NCI-H2081 treated with DMSO at 0.1 percent for 48 hours (cell line): ENCODE measurements at places on chromosomes 4 and X.

DNA sequence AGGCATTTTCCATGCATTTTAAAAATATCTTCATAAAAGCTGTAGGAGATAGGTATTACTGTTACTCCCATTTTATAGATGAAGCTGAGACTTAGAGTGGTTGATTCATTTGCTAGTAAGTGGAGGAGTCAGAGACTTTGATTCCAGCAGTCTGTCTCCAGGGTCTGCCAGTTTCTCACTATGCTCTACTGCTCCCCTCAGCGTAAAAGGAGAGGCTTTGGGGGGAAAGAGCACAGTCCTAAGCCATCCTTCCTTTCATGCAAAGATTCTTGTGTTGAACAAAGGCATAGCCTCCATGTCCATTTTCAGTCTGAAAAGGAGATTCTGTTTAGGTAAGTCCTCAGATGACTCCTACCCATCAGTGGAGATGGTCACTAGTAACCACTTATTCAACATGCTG is 117.7 kb upstream of the TMEM150C start:
- DNase-seq = no peak

DNA sequence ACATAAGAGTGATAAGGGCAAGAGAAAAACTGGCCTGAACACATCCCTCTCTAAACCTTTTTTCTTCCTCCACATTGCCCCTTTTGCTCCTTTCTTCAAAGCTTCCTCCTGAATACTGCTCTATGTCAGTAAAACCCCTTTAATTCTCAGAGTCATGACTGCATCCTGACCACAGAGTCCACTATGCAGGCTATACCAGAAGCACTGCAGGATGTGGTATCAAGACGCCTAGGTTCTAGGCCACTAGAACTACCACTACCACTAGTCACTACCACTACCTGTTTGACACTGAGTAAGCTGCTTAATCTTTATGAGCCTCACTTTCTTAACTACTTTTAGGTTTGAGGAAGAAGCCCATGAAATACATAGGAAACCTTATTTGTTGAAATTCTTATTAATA is 38.7 kb downstream of the ARHGEF9 start:
- no peak for DNase-seq

- DNase-seq = no peak
Observed at GRCh38 chr4:140223056-140223810, 69.2 kb upstream of the MAML3 start.

GRCh38 chr4:37889849-37890800 is 759 bp upstream of the TBC1D1 start:
- no peak for DNase-seq

DNA sequence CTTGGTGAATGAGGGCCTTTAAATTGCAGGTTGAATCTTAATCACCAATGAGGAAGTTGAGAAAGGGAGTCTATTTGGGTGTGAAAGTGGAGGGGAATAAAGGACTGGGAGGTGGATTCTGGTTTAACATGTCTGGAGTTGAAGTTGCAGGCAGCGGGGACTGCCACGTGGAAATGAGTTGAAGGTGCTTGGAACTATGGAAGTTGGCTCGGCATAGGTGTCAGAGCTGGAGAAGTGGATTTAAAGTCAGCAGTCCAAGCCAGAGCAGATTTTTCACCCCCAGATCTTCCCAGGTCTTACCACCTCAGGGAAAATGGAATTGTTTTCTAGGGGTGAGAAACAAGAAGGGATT is 44.9 kb downstream of the TIGD4 start:
- DNase-seq = no peak

GRCh38 chr4:118281611-118282442 is 71.0 kb downstream of the PRSS12 start:
- DNase-seq = no peak

- no peak for DNase-seq
Observed at GRCh38 chr4:137981277-137981676, 260.9 kb downstream of the SLC7A11 start.

GRCh38 chrX:27675493-27675892 is 85.3 kb downstream of the DCAF8L2 start:
- no peak for DNase-seq

- no peak for DNase-seq
Observed at GRCh38 chr4:53432528-53433424, 55.3 kb downstream of the FIP1L1 start.

- no peak for DNase-seq
Observed at GRCh38 chrX:973010-973632, 239.3 kb downstream of the CRLF2 start.

DNA sequence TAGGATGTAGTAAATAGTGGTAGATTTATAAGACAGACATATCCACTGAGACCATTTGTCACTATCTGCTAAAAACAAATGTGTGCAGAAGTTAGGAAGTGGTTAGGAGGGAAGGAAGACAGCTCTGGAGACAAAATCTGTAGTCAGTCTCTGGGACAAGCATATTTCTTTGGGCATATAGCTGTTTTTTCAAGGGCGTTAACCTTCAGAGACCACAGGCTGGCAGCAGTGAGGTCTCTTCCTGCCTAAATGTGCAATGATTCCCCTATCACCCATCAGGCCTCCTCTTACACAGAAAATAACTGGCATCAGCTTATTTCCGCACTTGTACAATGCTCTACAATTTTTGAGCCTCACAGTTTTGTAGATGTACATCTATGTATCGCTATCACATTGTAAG is 6.5 kb downstream of the TMEM150C start:
- no peak for DNase-seq

DNA sequence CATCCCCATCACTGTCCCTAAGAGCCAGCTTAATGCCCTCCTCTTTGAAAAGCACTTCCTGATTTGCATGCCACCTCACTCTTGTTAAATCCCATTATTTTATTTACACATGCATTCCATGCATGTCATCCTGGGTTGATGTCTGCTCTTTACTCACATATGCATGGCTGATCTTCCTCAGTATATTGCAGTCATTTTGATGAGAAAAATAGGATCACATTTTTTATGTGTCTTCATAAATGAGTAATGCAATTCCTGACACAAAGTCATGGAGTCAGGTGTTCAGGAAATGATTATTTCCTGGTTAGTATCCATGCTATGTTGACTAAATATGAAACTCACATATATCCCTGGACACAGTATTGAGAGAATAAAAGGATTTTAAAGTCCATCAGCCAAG is 204.7 kb downstream of the SLIT2 start:
- no peak for DNase-seq

DNA sequence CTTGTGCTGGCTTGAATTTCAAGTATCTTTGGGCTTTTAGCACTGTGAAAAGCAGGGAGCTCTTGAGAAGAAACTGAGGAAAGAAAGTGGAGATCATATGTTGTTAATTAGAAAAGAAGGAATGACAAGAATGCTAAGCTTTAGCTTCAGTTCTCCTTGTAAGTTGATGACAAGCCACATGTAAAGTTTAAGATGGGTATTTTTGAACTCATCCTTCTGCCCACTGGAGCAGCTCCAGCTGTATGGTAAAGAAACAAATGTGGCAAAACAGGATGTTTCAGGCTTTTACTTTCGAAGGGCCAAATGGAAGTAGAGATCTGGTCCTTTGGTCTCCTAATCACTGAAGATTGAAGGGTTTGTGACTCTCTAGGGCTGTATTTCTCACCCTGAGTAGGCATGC is 137.8 kb downstream of the GUCY2F start:
- no peak for DNase-seq

- no peak for DNase-seq
Observed at GRCh38 chrX:47380268-47380667, 9.9 kb downstream of the ZNF157 start.

- DNase-seq = no peak
Observed at GRCh38 chrX:19403696-19404095, 60.0 kb downstream of the PDHA1 start.

DNA sequence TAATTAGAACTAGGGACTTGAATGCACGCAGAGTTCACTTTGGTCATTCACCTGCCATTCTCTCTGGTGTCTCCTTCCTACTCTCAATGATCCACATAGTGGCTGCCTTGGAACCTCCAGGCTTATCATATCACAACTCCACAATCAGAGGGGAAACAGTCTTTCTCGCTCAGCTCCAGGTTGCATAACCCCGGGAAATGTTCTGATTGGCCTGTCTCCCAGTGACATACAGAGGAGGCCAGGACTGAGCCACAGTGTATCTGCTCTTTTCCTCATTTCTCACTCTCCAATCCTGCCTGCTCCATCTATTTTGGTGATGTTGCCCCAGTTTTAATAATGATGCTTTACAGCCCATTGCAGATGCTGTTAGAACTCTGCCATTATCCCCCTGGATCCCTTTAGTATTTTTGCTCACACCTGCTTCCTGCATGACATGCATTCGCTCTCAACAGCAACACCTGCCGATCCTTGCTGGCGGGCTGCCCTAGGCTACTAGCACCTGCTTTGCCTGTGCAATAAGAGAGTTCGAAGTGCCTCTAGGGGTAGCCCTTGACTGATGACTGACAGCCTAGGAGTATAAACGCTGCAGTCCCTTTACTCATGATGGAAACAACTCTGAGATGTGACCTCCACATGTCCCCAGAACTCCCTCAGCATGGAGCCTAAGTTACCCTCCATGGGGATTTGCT is 211.3 kb upstream of the RPS6KA3 start:
- DNase-seq = peak; percentile 81

GRCh38 chrX:37047776-37048175 is 39.6 kb downstream of the FAM47C start:
- DNase-seq = no peak

DNA sequence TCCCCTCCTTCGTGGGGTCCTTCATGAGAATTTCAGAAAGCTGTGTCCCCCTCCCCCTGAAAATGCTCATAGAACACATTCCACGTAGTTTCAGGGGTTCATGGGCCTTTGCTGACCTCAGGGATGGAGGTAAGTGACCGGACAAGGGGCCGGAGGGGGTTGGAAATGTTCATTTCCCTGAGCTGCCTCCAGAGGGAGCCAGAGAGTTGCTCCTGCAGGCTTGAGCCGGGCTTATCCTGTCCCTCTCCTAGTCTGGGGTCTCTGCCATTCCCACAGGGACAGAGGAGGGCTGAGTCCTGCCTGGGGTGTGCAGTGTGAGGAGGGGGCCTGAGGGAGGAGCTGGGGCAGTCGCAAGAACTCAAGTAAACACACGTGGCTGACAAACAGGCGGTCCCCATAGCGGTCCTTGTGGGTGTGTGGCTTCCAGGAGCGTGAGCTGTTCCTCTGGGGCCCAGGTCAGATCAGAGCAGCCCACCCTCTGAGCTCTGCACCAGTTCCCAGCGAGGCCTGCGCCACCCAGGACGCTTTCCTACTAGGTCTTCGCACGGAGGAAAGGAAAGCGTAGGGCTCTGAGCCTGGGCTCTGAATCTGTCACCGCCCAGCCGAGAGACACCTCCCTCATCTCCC is 62.5 kb downstream of the WFS1 start:
- DNase-seq = no peak

- no peak for DNase-seq
Observed at GRCh38 chr4:133152831-133153481, 3.9 kb downstream of the PCDH10 start.

DNA sequence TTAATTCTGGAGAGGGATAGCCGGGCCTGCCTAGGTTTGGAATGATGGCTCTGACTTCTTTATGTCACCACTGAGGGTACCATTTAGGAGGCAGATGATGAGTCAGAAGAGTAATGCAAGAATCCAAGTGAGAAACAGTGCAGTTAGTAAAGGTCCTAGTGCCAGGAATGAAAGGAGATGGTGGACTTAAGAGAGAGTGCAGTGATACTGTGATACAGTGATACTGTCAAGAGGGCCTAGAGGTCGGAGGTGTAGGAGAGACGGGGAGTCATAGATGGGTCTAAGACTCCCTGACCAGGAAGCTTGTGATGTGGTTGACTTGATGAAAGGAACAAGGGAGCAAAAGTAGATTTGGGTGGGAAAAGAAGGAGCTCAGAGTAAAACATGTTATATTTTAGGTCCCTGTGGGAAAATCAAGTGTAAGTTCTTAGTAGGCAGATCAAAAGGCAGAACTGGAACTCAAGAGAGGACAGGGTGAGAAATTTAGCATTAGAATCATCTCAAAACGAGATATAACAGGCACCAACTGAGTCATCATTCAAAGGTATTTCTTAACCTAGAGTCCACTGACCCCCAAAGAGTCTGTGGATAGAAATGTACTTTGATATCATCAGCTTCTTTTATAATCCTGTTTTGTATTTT is 85.0 kb downstream of the NFKB1 start:
- no peak for DNase-seq

DNA sequence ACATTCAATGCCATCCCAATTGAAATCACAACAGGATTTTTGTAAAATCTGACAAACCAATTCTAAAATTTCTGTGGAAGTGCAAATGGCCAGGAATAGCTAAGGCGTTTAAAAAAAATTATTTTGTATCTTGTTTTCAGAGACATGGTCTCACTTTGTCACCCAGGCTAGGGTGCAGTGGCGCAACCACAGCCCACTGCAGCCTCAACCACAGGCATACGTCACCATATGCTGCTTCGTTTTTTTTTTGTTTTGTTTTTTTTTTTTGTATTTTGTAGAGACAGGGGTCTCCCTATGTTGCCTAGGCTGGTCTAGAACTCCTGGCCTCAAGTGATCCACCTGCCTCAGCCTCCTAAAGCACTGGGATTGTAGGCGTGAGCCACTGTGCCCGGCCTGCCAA is 24.5 kb downstream of the ZNF41 start:
- no peak for DNase-seq

GRCh38 chr4:74754218-74754617 is 40.1 kb downstream of the BTC start:
- DNase-seq = no peak

GRCh38 chrX:7950865-7951264 is 23.7 kb upstream of the PNPLA4 start:
- DNase-seq = no peak

DNA sequence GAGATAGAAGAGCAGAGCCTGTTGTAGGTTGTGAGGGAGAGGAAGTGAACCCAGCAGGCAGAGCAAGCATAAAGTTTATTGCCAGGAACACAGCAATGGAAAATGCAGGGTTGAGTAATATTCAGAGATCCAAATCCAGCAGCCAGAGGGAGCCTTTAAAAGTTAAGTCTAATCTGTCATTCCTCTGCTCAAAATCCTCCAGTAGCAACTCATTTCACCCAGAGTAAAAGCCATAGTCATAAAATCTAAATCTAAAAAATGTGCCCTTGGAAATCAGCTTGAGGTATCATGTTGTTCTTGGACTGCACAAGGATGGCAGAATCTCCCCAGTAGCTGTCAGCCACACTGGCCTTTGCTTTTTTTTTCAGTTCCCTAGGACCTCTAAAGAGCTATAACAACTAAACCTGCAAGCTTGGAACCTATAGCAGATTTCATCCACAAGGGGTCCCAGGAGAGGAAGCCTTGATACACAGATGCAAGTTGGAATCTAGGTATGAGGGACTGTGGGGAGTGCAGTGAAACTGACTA is 62.9 kb upstream of the FRAS1 start:
- no peak for DNase-seq

GRCh38 chrX:2650865-2651264 is 40.2 kb upstream of the CD99 start:
- DNase-seq = no peak

DNA sequence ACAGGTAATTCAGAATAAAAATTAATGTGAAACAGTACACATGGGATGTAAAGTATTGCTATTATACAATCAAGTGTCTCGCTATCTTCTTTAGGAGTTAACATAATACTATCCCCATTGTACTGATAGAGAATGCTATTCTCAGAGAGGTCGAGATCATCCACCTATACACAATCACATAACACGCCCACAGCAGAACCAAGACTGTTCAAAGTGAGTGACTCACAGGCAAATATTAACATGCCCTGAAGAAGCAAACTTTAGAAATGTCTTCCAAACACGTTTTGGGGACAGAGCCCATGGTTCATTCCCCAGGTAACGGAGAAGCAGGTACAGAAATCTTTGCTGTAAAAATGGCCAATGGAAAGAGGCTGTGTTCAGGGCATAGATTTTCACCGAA is 50.1 kb upstream of the PHKA2 start:
- DNase-seq = no peak

GRCh38 chr4:3471886-3472285 is 8.8 kb downstream of the DOK7 start:
- no peak for DNase-seq

GRCh38 chr4:45550766-45551366 is 573.0 kb downstream of the GABRG1 start:
- DNase-seq = no peak
